ENCODE measurements at places on chromosomes 12 and 14.

GRCh38 chr14:61555056-61555838, 140.1 kb upstream of the HIF1A start:
- DNase-seq, result no peak

- no peak for DNase-seq
These were observed 12.8 kb upstream of the HPD start for GRCh38 chr12:121871467-121871866.

DNA sequence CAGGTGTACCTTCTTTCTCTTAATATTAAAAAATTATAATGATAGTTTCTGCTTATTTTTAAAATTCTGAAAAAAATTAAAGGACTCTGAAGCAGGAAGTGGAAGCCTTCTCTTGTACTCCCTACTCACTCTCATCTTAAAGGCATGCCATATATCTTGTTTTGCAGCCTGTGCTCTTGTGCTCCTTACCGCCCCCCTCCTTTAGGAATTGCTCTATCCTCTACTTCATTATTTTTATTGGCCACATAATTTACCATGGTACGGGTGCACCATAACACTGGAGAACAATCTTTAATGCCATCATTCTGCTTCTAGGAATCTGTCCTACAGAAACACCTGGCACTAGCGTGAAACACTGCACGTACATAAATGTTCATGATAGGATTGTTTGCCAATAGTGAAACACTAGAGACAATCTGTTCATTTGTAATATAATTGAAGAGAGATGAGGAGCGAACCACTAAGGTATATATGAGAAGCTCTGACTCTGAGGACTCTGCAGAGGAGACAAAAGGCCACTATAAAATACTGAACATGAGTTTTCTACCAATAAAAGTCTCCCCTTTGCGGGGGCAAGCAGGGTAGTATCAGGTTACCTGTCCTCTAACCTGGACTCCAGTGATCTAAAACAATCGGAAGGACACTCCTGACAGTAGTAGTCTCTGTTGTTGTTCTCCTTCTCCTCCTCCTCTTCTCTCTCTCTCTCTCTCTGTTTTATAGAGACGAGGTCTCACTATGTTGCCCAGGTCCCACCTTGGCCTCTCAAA, 6.3 kb upstream of the NYNRIN start:
- DNase-seq, result peak; percentile 82

GRCh38 chr12:132686825-132687210, 324 bp downstream of the POLE start:
- DNase-seq, result peak; percentile 17

- peak; percentile 37 for DNase-seq
These were observed 4.9 kb upstream of the ANKLE2 start for GRCh38 chr12:132766380-132767085.

DNA sequence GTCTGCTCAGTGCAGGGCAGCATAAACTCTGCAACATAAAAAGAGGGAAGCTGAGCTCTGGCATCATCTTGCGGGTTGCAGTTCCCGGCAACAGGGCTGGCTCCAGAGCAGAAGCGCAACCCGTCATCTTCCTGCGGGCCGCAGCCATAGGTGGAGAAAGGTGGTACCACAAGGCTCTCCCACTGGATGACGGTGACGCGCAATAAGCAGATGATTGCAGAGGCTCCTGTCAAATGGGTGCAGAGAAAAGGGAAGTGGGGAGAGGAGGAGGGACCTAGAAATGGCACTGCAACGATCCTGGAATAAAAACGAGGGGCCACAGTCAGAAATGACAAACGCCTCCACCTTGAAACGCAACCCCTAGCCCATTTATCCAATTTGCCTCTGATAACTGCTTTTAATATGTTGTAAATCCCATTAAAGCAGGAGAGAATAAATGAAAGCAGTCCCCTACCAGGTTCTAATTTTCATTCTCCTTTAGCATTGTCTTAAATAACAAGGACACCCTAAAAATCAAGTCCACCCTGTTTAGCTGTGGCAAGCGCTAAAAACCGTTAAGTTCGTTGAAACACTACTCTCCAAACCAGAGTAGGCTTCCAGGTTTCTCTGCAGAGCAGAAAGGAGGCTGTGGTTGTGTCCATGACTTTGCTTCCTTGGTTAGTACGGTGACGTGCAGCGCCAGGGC, 30.9 kb upstream of the TUBA1C start:
- no peak for DNase-seq

- peak; percentile 47 for DNase-seq
These were observed at the start of gene LTBP2 for GRCh38 chr14:74611650-74612349. Gene LTBP2, minus strand, starts transcription at chr14:74612237. Its CDS starts 293 bp downstream, at chr14:74611944.

DNA sequence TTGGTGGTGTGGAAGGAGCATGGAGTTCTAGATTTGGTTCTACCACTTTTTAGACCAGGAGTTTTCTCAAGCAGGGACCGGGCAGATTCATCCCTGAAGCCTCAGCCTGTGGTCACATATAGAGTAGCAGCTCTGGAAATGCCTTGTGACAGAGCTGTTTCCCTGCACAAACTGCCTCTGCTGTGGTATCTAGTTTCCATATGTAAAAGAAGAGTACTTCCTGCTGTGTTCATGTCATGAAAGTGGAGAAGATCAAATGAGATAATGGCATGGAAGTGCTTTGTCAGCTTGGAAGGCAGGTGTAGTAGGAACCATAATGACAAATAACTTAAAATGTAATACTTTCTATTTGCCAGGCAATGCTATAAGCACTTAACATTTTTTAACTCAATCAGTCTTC, 26.1 kb downstream of the OTUB2 start:
- DNase-seq, result no peak

GRCh38 chr14:61632807-61633206, 62.5 kb upstream of the HIF1A start:
- no peak for DNase-seq

DNA sequence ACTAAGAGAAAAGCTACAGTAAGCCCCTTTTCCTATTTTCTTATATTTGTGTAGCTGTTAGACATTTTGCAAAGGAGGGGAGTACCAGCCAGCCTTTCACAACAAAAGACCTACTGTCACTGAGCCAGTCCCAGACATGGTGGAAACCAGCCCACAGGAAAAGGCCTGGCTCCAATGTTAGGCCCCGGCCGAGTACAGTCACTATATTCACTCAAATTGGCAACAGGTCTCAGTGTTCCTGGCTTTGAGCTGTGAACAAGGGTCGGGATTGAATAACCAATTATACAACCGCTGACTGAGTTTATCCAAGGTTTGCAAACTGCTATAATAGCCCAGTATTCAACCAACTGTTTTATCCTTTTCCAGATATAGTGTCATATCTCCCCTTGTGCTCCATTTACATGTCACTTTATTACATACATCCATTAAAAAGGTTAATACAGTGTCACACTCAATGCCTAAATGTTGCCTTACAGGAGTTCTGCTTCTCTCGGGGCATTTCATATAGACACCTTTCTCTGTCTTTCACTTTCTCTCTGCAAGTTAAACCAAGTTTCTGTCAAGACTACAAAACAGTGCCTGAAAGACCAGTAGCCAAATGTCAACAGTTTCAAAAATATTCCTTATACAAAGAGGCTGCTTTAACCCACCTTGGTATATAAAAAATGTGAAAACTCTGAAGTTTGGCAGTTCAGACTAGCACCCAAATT, 178.1 kb downstream of the SOX5 start:
- no peak for DNase-seq

DNA sequence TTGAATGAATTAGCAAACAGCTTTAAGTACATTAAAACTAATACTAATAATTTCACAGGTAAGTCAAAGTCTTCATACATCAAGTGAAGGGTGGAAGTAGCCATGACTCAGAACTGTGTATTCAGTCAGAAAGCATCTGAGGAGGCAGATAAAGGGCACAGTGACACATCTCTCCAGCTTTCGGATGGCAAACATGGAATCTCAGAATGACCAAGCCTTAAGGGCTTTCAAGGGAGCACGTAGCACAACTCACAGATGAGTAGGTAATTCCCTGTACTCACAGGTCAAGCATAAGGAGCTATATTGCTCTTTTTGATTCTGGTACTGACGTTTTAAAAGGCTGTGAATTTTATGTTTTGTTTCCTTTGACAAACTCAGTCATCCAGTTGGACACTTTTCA, 56.0 kb downstream of the MDGA2 start:
- no peak for DNase-seq

DNA sequence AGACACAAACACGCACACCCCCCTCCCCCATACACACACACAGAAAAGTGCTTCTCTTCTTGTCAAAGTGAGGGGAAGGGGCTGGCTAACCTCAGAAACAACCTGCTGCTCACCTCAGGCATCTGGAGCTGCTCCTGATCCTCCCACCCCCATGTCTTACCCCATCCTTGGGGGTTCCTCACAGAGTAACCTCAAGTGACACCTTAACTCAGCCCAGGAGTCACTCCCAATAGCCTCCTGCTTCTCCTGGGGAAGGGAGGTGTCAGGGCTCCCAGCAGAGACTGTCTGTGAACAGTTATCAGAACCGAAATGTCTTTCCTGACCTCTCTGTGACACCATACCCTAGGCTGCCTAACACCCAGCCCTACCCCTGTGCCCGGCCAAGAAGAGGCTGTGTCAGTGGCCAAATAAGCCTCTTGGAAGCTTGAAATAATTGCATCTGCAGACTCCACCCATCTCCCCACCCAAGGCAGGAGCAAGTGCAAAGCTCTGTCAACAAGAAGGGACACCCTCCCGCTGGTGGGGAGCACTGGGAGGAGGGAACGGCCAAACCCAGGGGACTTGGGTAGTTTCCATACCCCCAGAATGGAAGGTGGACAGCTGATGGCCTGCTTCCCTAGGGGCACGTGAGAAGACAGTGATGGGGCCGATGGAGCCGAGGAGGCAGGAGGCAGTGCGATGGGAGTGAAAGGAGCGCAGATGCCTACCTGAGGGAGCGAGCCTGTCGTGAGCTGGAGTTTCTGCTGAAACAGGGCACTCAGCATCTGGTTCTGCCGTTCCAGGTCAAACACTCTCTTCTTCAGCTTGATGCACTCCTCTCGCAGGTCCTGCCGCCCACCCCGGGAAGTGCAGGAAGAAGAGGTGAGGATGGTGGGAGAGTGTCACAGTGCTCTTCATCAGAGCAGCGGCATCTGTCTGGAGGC, 26.8 kb downstream of the NCKAP5L start:
- no peak for DNase-seq

GRCh38 chr14:58562141-58562540, 75.6 kb upstream of the DACT1 start:
- DNase-seq, result no peak

DNA sequence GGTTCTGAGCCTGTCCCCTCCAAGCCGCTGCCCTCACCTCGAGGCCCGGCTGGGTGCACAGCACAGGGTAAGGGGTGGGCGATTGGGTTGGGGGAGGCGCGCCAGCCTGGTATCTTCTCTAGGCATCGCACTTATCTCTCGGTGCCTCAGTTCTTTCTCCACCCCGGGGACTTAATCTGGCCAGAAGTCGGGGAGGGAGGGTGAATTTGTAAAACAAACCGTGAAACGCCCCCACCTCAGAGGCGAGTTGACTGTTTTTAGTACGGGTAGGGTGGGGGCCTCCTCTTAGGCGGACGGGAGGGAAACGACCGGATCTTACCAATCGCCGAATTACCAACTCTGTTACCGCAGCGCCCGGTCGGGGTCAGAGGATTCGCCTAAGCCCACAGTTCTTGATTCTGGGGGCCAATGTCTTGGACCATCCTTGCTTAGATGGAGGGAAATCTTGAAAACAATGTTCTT, 1.4 kb upstream of the TBX3 start:
- no peak for DNase-seq

DNA sequence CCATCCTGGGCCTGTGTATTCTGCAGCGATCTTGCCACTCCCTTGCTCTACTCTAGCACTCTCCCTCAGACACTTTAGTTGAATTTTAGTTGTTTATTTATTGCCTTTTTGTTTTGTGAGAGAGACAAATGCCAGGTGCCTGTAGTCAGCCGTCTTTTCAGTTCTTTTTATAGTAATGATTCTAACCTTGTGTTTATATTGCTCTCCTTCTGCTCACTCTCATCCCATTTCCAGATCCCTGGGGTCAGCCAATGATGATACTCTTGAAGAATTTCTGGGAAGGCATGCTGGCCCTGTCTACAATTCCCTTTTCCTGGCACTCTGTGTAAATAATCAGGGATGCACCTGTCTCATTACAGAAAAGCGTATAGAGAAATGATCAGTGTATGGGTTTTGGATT, 334.1 kb upstream of the MIS18BP1 start:
- no peak for DNase-seq

DNA sequence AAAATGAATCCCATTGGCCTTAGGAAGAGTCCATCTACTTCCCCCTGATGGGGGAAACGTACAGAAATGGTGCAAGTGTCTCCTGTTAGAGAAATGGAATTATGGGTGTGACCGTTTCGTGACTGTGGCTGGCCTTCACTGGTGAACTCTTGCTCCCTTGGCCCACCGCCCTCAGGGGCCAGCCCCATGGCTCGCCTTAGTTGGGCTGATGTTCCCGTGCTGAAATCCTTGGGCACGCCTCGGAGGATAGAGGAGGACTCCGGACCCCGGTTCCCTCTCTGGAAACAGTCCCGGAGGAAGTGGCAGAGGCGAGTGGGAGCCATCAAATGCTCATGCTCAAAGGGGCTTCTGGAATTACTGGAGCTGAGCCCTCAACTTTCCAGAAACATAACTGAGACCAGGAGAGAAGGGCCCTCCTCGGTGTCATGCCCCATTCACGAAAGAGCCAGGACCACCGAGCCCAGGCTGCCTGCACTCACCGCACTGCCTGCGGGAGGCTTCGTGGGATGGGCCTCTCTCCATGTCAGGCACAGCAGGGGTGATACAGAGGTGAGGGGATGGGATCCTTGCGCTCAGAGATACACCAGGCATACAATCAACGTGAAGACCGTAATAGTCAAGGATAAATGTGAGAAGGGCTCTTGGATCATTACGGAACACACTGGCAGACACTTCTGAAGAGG, 10.1 kb upstream of the CACNA2D4 start:
- DNase-seq, result no peak

- DNase-seq, result no peak
These were observed 48.5 kb upstream of the PRICKLE1 start for GRCh38 chr12:42638011-42638410.

DNA sequence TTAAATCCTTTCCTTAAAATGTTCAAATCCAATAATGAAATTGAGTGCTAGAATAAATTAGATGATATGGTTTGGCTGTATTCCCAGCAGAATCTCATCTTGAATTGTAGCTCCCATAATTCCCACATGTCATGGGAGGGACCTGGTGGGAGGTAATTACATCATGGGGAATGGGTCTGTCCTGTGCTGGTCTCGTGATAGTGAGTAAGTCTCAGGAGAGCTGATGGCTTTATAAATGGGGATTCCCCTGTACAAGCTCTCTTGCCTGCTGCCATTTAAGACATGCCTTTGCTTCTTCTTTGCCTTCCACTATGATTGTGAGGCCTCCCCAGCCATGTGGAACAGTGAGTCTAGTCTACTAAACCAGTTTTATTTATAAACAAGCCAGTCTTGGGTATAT, 508.5 kb downstream of the ETNK1 start:
- DNase-seq, result no peak

DNA sequence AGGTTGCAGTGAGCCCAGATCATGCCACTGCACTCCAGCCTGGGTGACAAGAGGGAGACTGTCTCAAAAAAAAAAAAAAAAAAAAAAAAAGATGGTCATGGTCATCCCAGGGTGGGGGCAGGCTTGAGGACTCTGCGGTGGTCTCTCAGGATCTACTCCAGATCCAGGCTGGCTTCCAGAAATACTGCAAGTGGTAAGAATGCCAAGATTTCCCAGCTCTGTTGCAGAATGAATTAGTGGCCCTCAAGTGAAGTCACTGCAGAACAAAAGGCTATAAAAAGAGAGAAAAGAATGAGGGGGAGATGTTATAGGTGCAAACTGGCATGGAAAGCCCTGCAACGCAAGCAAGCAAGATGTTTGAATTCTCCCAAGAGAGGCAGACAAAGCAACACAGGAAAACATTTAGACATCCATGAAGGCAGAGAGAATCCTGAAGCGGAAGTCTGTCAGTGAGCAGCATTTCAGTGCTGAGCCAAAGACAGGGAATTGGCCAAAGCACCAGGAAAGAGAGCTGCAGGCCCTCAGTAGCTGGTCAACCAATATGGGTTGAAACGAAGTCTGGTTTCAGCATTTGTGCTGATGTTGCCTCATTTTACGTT, 31.9 kb upstream of the ETFBKMT start:
- DNase-seq, result no peak

Data from fibroblast of skin of back (primary cell).